Urinary bladder (tissue), 4 donors: ENCODE measurements at places on chromosomes 4 and X.

GRCh38 chr4:183906739-183907651, 1.9 kb downstream of the STOX2 start:
- DNase-seq: no peak

DNA sequence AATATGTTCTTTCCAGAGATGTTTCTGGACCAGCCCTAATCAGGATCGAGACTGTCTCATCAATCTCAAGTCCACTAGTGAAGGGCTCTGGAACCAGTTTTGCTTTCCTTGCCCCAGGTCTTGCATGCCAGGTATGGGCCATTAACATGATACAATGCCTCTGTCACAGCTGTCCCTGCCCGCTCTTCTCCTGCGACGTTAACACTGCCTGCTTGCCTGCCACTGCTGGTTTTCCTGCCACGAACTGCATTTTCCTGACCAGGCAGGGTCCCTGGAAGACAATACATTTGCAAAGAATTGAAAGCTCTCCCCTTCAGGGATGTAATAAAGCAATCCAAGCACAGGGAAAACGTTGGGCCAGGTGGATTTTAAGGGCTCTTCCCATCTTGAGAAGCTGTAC, 200.3 kb downstream of the MID1 start:
- DNase-seq: no peak

DNA sequence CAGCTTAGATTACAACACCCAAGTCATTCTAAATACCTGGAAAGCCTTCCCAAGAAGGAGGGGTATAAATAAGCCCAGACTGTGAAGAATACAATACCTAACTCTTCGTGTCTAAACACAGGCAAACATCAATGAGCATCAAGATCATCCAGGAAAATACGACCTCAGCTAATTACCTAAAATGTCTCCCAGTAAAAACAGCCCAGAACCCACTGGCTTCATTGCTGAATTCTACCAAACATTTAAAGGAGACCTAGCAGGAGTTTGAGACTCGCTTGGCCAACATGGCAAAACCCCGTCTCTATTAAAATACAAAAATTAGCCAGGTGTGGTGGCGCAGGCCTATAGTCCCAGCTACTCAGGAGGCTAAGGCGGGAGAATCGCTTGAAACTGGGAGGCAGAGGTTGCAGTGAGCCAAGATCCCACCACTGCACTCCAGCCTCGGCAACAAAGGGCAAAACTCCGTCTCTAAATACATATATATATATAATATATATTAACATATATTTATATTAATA, 19.1 kb upstream of the HSFX4 start:
- DNase-seq: no peak

DNA sequence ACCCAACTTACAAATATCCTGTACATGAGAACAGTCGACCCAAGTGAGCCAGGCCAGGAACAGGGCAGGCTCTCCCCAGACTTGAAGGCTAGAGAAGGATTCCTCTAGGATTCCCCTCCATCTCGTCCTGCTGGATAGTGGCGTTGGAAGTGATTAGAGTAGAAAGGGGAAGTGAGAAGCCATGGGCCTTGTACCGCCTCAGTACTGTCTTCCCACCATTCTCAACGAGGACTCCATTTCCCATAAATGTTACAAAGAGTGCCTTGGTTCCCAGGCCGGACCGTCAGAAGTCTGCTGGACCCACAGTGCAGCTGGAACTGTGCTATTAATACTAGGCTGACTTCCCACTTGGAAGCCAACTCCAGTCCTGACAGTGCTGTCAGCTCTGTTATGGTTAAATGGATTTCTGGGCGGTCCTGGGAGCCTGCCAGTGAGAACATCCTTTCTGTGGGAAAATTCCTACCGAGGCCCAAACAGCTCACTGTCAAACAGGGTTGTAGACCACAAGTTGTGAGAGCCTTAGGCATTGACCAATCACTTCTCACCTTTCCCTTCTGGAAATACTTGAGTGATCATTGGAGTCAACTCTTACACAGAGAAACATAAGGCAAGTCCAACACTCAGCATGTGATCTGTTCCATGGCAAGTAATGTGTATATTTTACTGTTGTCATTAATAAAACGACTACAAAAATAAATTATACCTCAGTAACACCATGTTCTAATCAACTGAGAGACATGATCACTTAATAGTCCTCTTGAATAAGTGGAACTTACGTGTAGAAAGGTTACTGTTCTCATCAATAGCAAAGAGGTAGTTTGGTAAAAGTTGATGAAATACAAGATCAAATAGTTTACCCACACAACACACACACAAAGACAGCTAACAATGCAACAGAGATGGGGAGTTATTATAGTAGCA, 58.4 kb downstream of the AMELX start:
- no peak for DNase-seq

DNA sequence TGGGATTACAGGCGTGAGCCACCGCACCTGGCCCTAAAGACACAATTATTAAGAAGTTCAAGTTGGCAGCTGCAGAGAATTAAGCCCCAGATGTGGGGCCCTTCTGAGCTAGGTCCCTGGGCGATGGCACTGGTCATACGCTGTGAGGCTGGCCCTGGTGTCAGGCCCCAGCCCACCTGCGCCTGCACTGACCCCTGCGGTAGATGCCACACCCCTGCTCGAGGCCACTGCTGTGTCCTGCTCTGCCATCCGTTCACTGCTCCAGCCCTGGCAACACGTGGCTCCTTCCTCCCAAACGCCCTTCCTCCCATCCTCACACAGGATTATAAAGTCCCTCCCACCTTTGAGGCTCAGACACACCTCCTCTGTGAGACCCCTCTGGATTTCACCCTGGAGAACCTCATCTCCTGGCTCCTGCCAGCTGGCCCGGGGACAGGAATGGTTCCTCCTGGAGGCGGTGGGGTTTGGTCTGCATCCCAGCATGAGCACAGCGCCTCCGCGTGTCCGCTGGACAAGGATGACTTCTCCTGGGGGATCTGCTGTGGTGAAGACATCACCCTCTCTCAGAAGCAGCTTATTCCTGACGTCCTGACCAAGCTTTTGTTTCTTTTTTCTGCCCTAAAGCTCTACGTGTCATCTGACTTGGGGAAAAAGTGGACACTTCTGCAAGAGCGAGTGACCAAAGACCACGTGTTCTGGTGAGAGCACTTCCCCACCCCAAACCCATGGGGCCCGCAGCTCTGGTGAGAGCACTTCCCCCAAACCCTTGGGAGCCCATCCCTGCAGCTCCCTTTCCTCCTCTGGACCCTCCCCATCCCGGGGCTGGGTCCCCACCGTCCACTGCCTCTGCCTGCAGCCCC, 219.0 kb upstream of the PSAPL1 start:
- no peak for DNase-seq

- DNase-seq: no peak
These were observed 26.0 kb downstream of the C4orf17 start for GRCh38 chr4:99536848-99537247.

DNA sequence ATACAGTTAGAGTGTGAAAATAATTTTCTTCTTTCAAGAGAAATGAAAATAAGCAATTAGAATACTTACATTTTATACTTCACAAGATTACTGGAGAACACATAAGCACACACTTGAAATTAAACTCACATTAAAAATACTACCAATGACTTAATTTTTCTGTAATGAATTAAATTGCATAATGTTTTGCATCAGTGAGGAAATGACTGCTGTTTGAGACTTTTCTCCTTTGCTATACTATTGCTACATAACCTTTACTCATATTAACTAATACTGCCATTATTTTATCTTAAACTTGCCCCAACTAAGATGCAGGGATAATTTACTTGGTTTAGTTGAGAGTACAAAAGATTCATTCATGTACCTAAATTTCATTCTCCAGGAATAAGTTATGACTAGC, 590.9 kb downstream of the ARAP2 start:
- DNase-seq: no peak

DNA sequence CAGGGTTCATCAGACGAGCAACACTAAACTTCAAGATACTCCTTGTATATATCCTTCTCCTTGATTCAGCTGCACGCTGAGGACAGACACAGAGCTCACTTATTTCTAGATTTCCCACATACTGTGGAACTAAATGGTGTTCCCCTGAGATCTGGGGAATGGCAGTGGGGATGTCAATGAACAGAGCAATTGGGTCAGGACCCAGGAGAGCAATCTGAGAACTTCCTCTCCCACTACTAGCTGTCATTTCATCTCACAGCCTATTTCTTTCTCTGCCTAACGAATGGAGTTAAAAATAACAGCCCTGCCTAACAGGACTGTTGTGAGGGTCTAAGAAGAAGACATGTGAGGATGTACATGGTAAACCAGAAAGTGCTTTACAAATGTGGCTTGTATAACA, 10.7 kb downstream of the NAAA start:
- DNase-seq: no peak

DNA sequence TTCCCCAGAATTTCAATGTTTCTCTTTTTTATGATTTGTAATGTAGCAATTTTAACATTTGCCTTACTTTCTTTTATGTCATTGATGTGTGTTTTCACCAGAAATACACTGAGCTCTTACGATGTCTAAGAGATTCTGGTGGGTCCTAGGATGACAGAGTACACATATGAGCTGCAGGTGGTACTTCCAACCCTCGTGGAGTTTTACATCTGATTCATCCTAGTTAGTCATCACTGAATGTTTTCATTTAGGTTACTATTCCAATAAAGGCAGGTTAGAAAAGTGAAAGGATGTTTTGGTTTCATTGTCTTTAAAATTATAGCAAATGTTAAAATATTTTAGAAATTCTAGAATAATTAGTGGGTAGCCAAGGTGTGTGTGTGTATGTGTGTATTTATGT, 605.9 kb downstream of the ADGRL3 start:
- DNase-seq: no peak

DNA sequence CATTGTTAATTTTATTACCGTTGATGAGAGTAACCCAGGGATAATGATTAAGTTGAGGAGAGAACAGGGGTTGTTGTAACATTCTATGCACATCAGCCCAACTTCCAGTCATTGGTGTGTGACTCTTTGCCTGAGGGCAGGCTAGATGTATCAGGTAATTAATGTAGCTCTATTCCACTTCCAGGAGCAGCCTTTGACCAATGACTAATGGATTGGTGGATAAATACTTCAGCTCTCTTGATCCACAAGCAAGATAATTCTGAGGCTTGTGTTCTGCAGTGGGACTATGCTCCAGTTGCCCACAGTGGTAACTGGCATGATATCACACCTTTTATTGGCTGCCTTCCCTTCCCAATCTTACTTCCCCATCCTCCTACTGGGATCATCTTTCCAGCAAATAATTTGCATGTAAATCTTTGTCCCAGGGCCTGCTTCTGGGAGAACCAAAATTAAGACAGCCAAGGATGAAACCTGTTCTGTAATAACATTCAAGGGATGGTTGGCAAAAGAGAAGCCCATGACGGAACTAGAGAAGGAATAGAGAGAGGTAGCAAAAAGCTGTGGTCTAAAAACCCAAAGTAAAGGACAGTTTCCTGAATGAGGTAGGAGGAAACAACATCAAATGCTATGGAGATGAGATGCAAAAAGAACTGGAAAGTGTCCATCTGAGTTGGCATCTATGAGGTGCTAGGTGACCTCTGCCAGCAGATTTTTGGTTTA, 241.4 kb upstream of the RPS6KA3 start:
- no peak for DNase-seq

DNA sequence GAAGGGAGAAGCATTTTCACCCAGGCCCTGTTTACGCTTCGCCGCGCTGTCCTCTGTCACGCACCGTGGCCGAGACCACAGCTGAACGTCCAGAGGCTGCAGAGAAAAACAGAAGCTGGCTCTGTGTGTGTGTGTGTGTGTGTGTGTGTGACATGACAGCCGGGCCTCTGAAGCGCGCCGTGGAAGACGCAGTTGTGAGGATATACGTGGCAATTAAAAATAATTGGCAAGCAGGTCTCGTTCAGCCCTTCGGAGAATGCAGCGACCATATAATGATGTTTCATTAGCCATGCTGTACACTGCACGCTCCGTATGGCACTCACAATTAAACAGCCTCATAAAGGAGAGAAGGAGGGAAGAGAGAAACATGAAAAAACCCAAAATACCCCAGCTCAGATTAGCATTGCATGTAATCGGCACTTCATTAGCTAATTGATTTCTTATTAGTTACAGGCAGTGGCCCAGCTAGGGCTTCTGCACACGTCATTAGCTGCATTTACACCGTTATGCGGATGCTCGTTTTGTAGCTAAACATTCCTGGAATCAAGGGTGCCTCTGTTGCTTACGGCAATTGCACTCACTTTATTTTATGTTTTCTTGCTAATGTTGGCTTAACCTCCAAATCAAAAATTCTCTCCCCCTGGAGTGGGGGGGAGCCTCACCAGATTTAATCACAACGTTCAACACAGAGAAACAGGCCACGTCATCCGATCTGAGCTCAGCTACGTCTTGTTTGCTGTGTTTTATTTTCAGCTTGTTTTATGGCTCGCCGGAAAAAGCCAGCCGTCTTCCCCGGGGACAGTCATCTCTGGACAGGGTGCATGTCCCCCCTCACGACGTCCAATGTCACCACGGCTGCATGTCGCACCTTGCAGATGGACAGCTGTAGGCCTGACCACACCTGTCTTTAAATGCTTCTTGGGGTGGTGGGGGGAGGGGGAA, 74.6 kb upstream of the SHOX start:
- DNase-seq: no peak

DNA sequence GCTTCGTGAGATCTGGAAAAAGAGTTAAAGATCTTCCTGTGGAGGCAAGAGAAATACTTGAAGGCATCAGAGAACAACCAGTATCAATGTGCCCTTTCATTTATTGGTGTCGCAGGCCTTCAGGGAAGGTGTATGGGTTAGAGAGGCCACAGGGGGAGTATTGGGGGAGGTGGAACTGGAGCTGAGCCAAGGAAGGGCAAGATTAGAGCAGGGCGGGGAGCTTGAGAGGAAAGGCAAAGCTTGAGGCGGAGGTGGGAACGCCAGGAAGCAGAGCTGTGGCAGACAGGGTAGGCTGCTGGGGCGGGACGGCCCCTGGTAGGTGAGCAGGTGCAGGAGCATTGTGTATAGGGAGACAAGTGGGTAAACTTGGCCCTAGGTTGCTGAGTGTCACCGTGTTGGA, 329.9 kb downstream of the ARHGAP10 start:
- no peak for DNase-seq

GRCh38 chrX:67582436-67582835, 38.6 kb downstream of the AR start:
- no peak for DNase-seq

DNA sequence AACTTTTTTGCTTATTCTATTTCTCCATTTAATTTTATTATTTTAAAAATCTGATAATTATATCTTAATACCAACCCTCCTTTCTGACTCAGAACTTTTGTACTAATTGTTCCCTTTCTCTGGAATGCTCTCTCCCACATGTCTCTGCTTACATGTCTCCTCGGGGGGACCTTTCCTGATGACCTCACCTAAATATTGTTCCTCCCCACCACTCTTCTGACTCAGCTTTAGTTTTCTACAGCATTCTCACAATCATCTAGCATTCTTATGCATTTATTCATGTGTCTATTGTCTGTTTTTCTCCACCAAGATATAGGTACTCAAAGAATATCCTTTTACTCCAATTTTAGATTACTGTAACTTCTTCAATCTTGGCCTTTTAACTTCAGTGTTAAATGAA, 128.7 kb downstream of the MSL3 start:
- no peak for DNase-seq

DNA sequence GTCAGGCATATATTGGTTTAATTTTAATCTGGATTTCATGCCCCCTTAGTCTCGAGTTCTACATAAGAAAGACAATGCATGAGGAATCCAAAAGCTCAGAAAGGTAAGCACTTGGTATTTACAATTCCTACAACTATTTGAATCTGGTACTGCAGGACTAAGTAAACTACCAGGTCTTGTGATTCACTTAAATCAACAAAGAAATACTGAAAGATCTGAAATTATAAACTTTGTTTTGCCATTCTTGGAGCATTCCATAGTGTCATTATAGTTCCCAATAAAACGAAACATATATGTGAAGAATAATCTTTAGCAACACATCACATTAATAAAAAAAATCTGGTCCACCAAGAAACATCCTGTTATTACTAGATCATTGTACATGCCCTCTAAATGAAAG, 482.3 kb downstream of the ANKRD50 start:
- DNase-seq: no peak
